ENCODE measurements at places on chromosomes 5 and 9.

GRCh38 chr9:37218800-37219425 lies 98.5 kb downstream of the ZCCHC7 start:
- DNase-seq = no peak

GRCh38 chr5:89349246-89349980 lies 466.4 kb upstream of the MEF2C start:
- no peak for DNase-seq

DNA sequence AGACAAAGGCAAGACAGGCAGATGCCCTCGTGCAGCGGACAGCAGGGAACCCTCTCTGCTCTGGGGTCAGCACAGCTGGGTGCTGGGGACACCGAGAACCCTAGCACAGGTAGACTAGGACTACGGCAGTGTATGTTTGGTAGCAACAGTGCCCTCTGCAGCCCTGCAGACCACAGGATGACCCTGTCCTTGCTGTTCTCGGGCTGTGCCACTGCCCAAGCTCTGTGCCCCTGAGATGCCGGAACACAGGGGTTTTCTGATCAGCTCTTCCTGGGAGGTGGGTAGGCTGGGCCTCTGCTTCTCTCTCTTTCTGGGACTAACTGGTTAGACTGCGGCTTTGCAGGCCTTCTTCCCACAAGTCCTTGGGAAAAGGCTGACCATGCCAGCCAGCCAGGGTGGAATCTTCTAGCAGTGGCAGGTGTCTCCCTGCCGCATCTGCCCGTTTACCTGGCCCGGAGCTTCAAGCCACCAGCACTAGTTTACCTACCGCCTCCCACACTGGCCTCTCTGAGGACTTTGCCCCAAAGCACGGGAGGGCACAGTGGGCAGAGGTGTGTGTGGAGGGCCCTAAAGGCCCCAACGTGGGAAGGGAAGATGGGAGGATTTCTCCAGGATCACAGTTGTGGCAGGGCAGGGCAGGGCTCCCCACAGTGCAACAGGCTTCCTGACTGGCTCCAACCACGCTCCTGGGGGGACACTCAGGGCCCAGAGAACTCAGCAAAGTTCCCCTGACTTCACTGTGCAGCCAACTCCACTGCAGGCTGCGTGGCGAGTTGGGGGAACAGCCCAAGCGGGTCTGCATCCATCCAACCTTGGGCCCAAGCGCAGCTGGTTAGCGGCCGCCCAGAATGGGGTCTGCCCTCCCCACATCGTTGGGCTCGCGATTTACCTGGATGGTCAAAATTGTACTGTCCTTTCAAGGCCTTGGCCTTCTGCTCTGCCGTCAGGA lies 1.2 kb downstream of the UCK1 start:
- DNase-seq = no peak

DNA sequence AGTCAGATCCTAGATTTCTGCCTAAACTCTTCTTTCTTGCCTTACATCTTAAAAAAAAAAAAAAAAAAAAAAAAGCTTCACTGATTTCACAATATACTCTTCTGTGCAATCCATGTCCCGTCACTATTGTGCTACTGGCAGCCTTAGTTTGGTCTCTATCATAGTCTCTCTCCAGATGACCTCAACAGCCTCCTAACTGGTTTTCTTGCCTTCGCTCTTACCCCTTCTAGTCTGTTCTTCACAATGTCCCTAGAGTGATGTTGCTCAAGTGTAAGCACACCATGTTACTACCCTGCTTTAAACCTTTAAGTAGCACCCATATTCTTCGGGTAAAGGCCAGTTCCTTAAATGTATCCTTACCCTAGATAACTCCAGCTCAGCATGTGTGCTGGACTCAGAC lies 25.8 kb downstream of the CD180 start:
- no peak for DNase-seq

GRCh38 chr5:170301981-170302652 lies 4.5 kb upstream of the LCP2 start:
- no peak for DNase-seq

DNA sequence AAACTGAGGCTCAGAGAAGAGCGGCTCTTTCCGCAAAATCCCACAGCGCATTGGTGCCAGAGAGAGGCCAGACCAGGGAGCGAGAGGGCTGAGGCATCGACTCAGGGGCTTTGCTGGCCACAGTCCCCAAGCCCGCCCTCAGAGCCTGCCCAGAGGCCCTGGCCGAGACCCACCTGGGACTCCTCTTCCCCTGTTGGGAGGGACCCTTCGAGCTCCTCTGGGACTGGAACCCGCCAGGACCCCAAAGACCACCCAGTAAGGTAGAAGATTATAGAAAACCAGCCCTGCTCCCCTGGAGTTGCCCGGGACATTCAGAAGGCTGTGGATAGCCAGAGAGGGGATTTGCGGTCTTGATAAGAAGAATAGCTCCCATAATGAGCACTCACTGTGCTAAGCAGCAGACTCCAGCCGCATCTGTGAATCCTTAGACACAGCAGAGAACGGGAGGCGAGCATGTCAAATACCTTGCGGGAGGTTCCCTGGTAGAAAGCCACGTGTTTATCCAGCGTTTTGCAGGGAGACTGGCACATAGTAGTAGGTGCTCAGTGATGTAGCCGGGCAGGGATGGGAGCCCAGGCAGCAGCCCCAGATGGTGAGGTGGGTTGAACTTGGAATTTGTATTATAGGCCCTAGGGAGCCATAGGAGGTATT lies 651 bp upstream of the AK1 start:
- no peak for DNase-seq

GRCh38 chr9:107281184-107281583 lies 1.9 kb upstream of the RAD23B start:
- no peak for DNase-seq

GRCh38 chr5:102796498-102796897 lies 41.4 kb downstream of the PAM start:
- DNase-seq = no peak

DNA sequence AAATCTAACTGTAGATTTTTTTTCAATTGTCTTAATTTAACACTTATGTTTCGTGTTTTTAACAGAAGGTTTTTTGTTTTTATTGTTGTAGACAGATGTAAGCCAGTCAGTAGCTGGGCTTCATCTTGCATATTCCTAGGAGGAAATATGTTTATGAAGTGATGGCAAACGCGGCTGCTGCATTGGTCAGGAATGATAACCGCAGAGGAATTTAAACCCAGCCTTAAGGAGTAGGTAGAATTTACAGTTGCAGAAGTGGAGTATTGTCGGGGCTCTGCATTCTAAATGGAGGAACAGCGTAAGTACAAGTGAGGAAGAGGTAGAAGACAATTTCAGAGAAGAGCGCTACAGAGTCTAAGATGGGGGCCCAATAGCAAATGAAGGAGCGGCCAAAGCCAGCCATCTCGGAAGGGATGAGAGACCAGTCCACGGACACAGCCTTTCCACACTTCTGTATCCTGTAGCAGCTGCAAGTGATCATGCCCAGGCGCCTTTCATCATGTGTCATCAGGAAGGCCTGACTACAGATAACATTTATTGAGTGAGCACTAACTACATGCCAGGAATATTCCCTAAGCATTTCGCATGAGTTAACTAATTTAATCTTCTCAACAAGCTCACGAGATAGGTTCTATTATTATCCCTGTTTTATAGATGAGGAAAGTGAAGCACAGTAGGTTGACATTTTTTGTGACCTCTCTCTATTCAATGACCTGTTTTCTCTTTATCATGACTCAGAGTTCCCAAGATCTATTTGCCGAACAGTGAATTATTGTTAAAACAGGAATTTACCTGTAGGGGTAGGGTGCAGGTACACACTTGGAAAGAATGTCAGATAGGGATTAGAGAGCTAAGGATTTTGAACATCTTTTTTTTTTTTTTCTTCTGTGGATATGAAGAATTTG lies 38.1 kb downstream of the CMYA5 start:
- no peak for DNase-seq

DNA sequence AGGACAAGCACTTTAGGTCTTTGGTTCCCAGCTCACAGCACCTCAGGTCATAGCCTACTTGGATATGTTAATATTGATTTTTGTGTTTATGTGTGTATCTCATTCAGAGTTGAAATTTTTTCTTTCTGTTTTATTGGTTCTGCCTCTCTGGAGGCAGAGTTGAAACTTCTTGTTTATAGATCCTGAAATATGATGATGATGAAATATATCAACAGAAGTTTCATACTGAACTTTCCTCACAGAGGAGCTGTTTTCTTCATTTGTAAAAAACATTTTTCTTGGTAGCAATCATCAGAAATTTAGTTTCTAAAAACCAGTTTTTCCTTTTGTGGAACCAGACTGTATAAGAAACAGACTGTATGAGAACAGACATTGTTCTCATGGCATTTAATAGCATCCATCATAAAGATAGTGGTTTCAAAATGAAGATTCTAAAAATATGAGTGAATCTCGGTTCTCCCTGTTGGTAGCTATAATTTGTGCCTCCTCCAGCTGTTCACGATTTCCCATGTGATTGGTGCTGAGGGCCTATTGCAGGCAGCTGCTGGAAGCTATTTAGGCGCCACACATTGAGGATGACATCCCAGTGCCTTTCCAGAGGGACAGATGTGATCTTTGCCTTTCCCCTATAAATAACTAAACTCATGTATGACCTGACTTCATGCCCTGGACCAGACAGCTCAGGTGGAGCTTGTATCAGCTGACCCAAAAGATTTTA lies 39.5 kb upstream of the CFAP157 start:
- no peak for DNase-seq

DNA sequence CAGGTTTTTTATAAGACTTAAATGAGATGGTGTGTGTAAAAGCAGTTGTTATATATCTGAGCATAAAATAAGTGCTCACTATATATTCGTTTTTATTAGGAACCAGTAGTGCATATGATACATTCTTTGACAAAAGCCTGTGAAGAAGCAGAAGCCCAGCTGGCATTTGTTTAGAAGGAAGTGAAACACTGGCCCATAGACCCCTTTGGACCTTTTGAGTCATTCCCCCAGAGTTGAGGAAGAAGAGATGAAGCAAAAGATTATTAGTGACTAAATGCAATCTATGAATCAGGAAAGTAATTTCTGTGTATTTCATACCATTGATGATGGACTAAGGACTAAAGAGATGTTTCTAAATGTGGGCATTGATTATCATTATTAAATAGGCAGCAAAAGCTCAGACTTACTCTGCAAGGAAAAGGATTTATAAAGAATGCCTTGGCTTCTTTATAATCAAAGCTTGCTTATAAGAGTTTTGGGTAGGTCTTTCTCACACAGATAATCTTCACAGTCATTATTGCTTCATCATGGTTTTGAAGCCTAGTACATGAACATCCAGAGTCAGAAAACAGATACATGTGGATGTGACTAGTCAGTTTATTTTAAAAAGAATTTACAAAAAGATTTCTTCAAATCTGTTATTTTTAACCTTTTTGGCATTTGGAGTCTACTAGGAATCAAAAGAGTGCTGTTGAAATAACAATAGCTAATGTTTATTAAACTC lies 16.9 kb upstream of the FER start:
- DNase-seq = no peak

DNA sequence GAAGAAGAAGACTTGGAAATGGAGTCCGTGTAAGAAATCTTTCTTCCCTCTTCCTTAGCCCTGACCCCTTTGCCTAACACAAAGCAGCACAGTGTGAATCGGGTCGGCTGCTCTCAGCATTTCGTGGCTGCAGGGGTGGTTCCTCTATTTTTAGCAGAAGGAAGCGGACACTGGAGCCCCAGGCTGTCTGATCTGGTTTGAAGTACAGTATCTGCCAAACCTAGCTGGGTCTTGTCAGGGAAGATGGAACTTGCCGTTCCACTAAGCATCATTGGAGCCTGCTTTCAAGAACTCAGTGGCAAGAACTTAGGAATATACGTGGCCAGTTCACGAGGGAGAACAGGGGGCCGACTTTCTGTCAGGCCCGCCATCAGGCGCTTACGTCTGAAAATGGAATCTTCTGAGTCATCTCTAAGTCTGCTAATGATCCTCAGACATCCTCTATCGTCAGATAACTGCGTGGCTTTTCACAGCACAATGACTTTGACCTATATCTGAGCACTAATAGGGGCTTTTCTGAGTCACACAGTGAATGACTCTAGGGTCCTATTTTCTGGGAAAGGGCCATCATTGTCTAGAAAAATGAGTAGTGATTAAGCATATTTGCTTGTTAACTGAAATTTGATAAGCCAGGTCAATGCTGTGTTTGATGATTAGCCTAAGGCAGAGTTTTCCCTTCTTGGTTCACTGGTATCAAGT lies 43.3 kb upstream of the NCS1 start:
- peak; percentile 72 for DNase-seq

GRCh38 chr5:56233230-56233629 lies at the start of gene ANKRD55:
ANKRD55 (minus strand) TSS chr5:56233330; CDS start chr5:56232913, 417 bp downstream.
- DNase-seq = no peak

DNA sequence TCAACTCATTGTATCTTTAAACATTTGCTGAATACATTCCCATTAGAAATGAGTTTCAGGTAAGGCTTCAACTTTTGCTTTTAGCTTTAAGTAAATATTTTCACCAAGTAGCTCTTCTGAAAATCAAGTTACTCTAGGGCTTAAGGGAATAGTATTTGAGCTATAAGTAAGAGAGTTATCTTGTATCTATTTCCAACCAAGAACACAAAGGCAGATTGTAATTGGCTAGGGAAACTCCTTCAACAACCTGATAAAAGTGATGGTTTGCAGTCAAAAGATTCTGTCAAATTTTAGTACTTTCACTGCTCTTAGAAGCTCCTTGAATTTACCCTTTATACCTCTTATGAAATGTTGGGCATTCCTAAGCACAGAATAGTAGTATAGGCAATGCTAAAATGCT lies 13.0 kb downstream of the ELL2 start:
- no peak for DNase-seq

DNA sequence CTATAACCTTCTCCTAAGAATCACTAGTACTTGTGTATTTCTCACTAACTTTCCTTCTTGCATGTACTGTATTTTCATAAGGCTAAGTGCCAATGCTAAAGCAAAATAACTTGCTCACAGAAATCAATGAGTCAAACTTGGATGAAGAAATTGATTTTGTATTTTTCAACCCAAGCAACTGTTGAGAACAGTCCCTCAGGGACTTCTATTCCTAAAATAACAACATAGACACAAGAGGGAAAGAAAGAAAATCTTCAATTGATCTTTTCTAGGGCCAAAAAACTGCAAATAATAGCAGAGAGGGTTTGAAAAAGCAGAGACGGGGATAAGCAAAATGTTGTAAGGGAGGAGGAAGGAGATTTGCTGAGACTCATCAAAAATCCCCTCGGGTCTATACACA lies 69.8 kb downstream of the HABP4 start:
- no peak for DNase-seq

DNA sequence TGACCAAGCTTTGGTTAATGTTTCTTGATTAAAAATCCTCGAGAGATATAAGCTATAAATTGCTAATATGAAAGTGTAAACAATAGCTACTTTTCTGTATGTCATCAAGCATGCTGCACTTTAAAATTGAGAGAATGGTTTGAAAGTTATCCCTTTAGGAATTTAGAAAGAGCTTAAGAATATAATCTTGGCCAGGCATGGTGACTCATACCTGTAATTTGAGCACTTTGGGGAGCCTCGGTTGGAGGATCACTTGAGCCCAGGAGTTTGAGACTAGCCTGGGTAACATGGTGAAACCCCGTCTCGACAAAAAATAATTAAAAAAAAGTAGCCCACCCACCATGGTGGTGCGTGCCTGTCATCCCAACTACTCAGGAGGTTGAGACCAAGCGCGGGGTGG lies 12.2 kb upstream of the MROH2B start:
- DNase-seq = no peak

- no peak for DNase-seq
Measured at GRCh38 chr9:131260751-131261452, 15.4 kb downstream of the FAM78A start.

All from activated CD4-positive, alpha-beta T cell treated with anti-CD3 and anti-CD28 coated beads for 4 hours (primary cell).